ENCODE measurements at places on chromosomes 6 and 20.

DNA sequence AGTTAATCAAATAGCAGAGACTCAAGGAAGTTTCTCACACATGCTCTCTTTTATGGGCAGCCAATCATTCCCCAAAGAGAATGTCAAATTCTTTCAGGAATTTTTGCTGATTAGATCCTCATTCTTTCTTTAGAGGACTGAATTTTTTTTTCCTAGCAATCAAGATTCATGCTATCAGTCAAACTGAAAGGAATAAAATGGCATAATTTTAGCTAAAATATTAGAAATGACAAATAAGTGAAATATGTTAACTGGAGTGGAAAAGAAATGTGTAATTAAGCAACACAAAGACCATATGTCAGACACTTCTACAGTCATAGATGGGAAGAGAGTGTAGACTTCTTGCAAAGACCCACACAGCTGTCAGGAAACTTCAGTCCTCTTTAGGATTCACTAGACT lies 242.3 kb upstream of the RNF217 start:
- DNase-seq = no peak

DNA sequence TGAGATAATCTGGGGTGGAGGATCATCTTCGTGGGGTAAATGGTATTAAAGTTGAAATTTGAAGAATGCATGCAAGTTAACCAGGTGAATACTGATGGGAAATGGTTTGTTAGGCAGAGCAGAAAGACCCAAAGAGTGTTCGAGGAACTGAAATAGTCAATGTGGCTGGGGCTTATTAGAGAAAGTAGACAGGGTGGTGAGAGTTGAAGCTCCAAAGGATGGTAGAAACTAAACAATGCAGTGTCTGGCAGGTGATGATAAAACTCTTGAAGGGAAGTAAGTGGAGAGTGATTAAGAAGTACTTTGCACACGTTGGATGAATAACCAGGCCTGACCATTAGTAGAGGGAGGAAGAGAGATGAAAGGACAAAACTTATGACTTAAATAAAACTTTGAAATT lies 39.8 kb upstream of the CENPW start:
- no peak for DNase-seq

DNA sequence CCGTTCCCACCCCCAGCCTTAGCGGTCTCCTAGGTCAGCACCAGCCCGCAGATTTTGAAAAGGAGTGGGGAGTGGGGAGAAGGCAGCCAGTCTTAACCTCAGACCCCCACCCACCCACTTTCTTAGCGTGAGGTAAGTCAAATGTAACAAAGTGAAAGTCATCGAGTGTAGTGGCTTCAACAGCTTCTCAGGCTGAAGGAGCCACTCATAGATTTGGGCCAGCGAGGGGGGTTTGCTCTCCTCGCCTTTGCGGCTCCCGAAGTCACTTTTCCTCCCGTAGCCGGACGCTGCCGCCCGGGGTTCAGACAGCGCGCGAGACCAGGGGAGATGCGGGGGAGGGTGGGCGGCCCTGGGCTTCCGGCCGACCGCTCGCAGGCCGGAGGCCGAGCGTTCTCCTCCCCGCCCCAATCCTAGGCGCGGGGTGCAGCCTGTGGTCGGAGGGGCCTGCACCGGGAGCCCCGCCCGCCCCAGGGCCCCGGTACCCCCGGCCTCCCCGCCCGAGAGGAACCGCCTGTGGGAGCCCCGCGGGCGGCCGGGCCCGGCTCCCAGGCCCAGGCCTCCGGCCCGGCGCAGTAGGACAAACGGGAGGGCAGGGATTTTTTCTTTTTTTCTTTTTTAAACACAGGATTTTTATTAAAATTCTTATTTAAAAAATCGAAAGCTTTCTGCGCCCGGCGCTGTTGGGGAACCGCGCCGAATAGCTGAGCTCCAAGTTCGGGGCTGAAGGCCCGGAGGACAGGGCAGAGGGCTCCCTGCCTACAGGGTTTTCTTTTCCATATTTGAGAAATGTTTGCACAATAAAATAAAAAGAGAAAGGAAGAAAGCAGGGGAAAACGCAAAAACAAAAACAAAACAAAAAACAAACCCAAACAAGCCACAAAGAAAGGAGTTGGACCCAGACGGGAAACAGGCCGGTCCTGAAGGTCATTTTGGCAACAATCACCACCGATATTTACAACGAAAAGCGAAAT lies 3.2 kb downstream of the NKX2-2 start:
- no peak for DNase-seq

GRCh38 chr20:288956-289692 lies 1.4 kb downstream of the C20orf96 start:
- no peak for DNase-seq

Data from GM04504 (cell line).